Astrocyte of the hippocampus (primary cell): ENCODE measurements at places on chromosomes 2 and 18.
A peak's percentile ranks its signal among the peaks of the same experiment; 100 is the strongest.

DNA sequence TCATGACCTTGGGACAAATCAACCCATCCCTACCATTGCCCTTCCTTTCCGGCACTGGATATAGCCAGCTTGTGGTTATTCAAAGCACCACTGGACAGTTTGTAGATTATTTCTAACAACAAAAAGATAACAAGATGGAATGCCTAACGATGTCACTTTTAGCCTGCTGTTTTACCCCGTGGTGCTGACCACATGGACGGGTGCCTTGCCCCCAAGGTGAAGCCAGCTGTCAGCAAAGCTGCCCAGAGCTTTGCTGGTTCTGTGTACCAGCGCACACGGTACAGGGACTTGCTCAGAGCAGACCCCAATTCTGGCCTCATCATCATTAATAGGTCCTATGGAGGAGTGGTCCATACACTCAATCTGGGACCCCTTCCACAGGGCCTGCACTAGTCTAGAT lies 118.2 kb downstream of the MTCL1 start:
- DNase-seq = no peak

GRCh38 chr2:96195410-96196066 lies 13.1 kb downstream of the STARD7 start:
- peak; percentile 77 for DNase-seq

GRCh38 chr2:112143150-112143549 lies 5.0 kb downstream of the FBLN7 start:
- no peak for DNase-seq

- peak; percentile 54 for DNase-seq
Measured at GRCh38 chr2:152097801-152098495, 896 bp downstream of the CACNB4 start.

- peak; percentile 37 for DNase-seq
Measured at GRCh38 chr2:138223319-138223718, 259.0 kb downstream of the HNMT start.

DNA sequence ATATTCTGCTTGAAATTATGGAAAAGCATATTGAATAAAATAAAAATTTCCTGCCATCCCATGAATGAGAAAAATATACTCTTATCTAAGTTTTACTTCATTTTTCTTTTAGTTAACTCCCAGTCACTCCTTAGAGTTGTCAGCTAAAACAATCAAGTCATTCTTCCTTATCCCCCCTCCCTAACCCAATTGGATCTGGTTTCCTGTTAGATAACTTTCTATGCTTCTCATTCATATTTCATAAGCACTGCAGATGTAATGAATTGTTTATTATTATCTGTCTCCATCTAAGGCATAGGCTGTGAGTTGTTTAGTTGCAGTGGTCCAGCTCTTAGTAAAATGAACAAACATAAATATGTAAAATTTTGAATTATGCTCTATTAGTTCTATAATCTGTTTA lies 244.0 kb upstream of the GCFC2 start:
- DNase-seq = no peak

- no peak for DNase-seq
Measured at GRCh38 chr2:241073166-241074064, 28.7 kb downstream of the MTERF4 start.

GRCh38 chr18:54173980-54174630 lies 50.4 kb downstream of the MBD2 start:
- DNase-seq = no peak

GRCh38 chr2:236673126-236673822 lies 103.6 kb downstream of the ACKR3 start:
- no peak for DNase-seq

GRCh38 chr2:169001116-169001815 lies 29.9 kb downstream of the ABCB11 start:
- peak; percentile 59 for DNase-seq

DNA sequence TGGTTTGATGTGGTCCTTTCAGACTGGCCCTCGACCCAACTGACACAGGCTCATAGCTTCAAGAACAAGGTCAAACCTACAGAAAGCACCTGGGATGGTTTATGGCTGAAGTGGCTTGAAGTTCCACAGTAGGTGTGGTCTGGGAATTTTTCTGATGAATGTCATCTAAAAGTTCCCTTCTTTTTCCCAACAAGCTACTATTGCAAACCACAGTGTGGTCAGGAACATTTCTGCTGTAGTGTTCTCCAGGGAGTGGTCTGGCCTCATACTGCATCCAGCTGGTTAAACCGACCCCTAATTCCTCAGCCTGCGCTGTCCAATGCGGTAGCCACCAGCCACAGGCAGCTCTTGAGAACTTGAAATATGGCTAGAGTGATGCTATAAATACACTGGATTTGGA lies 92.7 kb downstream of the FAM124B start:
- peak; percentile 84 for DNase-seq

DNA sequence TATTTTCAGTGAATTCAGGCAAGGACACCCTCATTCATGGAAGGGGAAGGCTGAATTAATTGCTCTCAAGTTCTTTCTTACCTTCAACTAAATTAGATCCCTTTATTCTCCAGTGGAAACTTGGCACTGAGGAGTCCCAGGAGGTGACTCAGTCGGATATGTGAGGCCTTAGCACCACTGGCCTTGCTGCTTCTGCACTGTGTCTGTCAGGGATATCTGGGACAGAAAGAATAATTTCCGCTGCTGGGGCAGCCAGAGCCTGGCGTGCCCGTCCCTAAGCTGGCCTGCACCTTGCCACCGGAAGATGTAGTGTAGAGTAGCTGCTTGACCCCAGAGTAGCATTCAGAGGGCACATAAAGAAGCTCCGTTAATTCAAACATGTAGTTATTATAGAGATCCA lies 53.4 kb downstream of the LIMS1 start:
- peak; percentile 93 for DNase-seq

DNA sequence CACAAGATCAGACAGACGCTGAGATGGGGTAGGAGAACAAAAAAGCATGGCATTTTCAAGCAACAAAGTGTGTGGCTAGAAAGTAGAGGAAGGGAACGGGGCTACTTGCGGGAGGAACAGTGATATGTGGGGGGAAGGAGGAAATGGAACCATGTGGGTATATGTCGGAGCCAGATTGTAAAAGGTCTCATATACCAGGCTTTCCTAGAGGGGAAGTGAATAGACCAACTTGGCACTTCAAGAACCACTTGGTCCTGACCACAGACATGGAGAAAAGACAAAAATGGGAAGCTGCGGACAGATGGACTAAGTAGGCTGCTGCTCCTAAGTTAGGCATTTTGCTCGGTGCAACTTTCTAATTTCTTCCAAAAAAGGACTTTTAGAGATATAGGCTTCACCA lies 196.0 kb downstream of the DCC start:
- DNase-seq = no peak

GRCh38 chr2:72185206-72185605 lies 37.5 kb upstream of the CYP26B1 start:
- no peak for DNase-seq

DNA sequence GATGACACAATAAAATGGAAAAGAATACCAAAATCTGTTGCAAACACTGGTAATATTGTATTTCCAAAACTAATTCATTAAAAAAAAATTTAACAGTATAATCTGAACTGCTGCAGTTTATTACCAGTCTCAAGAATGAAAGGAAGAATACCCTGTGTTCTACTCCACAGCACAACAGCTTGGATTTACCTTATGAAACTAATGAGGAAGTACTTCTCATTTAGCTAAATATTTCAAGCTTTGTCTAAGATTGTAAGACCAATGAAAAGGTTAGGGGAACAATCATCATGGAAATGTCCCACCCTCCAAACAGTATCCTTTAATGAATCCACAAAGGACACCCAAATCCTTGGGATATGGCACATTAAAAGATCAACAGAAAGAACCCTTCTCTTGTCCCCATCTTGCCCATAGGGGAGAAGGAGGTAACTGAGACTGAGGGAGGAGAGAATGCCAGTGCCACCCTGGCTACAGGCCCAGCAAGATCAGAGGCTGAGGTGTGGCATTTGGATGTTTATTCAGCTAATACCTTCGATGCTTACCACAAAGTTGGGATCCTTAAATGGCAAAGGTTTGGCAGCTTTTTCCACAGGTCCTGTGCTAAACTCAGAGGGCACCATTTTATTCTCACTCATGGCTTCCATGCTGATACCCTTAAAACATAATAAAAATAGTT lies 17.7 kb downstream of the INO80C start:
- peak; percentile 21 for DNase-seq

DNA sequence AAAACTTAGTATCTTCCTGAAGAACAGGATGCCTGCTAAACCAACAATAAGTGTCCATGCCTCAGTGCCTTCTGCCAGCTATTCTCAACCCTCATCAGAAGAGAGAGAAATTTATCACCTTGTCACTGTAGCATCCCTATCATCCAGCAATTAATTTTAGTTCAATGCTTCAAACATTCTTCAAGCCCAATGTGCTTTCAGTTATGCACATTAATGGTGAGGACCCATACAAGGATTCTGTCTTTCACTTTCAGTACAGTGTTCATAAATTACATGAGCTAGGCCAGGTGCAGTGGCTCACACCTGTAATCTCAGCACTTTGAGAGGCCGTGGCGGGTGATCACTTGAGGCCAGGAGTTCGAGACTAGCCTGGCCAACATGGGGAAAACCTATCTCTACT lies 47.0 kb upstream of the MSH6 start:
- DNase-seq = no peak

DNA sequence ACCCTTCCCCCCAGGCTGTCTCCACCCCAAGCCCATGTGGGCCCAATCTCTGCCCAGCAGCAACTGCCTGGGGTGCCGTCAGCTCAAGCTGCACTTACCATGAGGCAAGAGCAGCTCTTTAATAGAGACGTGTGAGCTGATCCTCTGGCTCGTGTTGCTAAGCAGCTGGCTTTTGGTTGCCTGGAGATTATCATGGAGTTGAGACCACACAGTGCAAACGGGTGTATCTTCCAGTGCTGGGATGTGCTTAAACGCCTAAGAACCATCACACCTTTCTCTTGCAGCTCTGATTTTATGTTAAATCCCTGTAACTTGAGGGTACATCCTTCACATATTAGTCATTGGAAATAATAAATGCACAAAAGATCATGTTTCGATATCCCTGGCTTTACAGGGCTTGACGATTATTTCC lies 271.1 kb downstream of the PRKCE start:
- peak; percentile 58 for DNase-seq

- peak; percentile 50 for DNase-seq
Measured at GRCh38 chr2:109435901-109436598, 177.7 kb downstream of the SEPTIN10 start.

DNA sequence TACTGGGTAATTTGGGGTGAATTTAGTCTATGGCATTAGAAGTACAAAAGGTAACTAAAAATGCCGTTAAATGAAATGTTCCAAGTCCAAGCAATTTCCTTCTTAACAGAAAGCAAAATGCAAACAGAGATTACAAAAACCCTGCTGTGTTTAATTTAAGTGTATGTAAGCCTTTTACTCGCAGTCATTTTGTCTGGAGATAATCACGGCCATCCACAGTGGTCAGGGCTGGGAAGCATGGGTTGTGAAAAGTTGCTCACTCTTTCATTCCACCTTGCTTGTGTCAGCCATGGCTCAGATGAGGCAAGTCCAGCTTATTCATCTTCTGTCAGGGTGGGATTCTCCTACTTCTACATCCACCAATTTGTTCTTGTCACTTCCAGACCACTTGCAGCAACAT lies 983.6 kb upstream of the ZEB2 start:
- no peak for DNase-seq

DNA sequence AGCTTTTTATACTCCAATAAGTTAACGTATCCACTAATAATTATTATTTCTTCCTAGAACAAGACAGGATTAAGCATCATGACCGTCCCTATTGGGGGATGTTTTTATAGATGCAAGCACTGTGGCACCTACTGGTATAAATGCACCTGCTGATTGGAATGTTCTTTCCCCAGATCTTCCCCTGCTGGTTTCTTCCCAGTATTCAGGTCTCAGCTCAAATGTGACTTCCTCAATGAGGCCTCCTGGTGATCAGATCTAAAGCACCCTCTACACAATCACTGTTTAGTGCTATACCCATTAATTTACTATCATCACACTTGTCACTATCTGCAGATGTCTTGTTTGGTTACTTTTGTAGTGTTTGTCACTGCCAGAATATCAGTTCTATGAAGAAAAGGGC lies 3.9 kb upstream of the TYMS start:
- no peak for DNase-seq

DNA sequence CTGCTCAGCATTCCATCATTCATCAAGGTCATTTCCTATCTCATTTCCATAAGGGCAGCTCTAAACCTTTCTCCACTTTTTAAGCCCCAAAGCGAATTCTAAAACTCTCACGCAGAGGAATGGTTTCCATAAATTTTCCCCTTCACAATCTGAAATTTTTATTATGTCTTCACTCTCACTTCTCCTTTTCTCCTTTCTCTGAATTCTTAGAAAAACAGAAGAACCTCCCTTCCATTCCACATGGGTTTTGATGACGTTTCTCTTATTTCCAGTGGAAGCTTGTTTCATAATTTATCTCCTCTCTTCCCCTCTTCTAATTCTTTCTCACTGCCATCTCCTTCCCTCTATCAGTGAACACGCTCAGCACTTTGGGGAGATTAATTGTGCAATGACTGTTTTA lies 97.3 kb downstream of the SPATS2L start:
- no peak for DNase-seq

DNA sequence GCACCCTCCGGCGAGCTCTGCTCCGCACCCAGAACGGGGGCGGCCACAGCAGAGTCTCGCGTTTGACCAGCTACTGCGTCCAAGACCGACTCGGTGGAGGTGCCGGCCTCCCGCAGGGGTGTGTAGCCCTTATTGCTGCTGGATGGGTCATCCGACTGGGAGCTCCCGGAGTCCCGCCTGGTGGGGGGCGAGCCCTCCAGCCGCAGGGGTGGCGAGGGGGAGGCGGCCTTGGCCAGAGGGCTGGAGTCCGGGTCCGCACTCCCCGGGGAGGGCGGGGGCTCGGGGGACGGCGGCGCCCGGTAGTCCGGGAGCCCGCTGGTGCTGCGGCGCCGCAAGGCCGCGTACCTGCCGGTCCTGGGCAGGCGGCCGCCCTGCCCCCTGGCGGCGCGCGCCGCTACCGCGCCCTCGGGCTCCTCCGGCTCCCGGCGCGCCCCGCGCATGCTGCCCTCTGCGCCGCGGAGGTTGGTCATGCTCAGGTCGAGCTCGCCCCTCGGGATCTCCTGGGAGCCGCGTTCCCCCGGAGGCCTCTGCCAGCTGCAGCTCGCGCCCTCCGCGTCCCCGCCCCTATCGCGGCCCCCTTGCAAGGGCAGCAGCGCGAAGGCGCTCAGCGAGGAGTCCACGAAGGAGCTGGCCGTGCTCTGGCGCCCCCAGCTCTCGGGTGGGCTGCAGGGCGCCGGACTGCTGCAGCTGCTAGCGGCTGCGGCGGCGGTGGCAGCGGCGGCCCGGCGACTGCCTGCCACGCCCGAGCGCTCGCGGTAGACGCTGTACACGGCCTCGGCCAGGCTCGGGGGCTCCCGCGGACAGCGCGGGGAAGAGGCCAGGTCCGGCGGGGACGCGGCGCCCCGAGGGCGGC lies 4.8 kb downstream of the TMEM200C start:
- peak; percentile 82 for DNase-seq

DNA sequence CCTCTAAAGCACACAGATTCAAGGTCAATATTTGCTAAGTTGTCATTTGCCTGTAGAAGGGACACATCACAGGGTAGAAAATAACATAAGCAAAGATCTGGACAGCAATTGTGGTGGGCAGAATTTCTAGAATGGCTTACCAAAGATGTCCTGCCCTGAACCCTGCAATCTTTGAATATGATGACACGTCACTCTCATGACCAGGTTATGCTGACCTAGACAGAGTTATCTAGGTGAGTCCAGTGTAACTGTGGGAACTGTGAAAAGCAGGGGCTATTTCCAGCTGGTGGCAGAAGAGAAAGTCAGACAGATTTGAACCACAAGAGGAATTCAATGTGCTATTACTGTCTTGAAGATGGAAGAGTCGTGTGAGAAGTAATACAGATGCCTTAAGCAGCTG lies 112.3 kb upstream of the CNGA3 start:
- no peak for DNase-seq

- DNase-seq = no peak
Measured at GRCh38 chr2:160392201-160392600, 101.4 kb downstream of the RBMS1 start.

- DNase-seq = no peak
Measured at GRCh38 chr2:90069290-90069894, 1377.9 kb downstream of the RPIA start.
